ENCODE measurements at places on chromosomes 7 and 10. TPM values are rescaled to one million over a fixed set of nuclear protein-coding genes. Genes with fewer than 3 reads are reported as not detected.

The SHH gene
- total RNA-seq, result 0.33 TPM

The GIMAP6 gene
- total RNA-seq, result 171 TPM

The MBL2 gene
- not detected for total RNA-seq

The SUN3 gene
- total RNA-seq, result not detected

The TMEM106B gene
- 43.1 TPM for total RNA-seq

The LYZL2 gene
- total RNA-seq, result not detected

The NPTX2 gene
- 3.4 TPM for total RNA-seq

The CXCL12 gene
- 6.5 TPM for total RNA-seq

The ASB10 gene
- not detected for total RNA-seq

The TMEM273 gene
- total RNA-seq, result 24.1 TPM

The GPR158 gene
- total RNA-seq, result not detected

The MEST gene
- 11.4 TPM for total RNA-seq

The GPR26 gene
- total RNA-seq, result not detected

The GRB10 gene
- 126 TPM for total RNA-seq

The PIK3AP1 gene
- 0.33 TPM for total RNA-seq

The SRGN gene
- total RNA-seq, result 765 TPM

The NUTM2A gene
- 0.48 TPM for total RNA-seq

The PRRT4 gene
- total RNA-seq, result not detected

The NRP1 gene
- 219 TPM for total RNA-seq

The ZNF727 gene
- total RNA-seq, result not detected

The SLC29A3 gene
- 3.4 TPM for total RNA-seq

The SLC39A12 gene
- total RNA-seq, result not detected

The FOXI2 gene
- total RNA-seq, result not detected

The AKR1C2 gene
- 8.5 TPM for total RNA-seq

The SPDYE2B gene
- total RNA-seq, result not detected

The TRIM50 gene
- total RNA-seq, result not detected

The ACSM6 gene
- total RNA-seq, result not detected

The SPDYE6 gene
- 0.33 TPM for total RNA-seq

The PAX4 gene
- total RNA-seq, result not detected

The HABP2 gene
- not detected for total RNA-seq

The RARRES2 gene
- total RNA-seq, result not detected

The NKX1-2 gene
- total RNA-seq, result not detected

The THSD7A gene
- 36.6 TPM for total RNA-seq

The ATXN7L1 gene
- total RNA-seq, result 7.5 TPM

The SAP25 gene
- not detected for total RNA-seq

The CPA2 gene
- not detected for total RNA-seq

The NKX2-3 gene
- not detected for total RNA-seq

Measured in vein endothelial cell (primary cell).